Amniotic stem cell (primary cell): ENCODE measurements at places on chromosomes 12 and 14.

DNA sequence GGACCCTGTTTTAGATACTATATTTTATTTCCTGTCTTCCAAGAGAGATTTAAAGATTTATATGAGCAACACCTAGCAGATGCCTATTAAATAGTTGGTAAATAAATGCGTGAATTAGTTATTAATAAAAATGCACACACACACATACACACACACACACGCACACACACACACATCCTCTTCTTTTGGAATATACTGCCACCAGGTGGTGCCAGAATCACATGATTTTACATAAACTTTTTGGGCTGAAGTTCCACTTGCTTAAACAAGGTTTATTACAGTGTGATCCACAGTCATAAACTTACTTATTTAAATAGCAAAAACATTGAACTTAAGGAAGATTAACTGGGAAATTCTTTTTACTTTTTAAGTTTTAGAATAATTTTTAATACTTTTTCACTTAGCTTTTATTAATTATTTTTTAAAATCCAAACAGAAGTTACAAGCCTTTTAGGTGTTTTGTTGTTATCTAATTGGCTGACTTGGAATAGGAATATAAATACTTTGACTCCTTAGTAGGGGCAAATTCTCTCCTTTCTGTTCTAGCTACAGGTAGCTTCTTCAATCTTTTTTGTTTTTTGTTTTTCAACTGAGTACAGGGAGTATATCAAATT, 17.5 kb downstream of the RAD51B start:
- peak; percentile 37 for DNase-seq

DNA sequence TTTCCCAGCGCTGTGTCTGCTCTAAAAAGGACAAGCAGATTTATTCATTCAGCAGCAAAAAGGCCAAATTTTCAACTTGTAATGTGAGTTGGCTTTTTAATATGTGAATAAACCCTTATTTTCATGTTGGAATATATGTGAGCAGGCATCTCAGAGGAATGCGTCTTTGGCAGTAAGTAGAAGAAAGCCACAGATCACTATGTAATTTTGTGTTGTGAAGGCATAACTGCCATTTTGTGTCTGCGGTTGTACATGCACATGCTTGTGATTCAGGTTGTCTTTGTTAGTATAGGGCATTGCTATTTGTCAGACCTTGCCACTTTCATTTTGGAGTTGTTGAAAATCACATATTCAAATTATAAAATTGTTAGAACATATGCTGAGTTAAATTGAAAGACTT, 398.8 kb upstream of the RGS6 start:
- DNase-seq: no peak

DNA sequence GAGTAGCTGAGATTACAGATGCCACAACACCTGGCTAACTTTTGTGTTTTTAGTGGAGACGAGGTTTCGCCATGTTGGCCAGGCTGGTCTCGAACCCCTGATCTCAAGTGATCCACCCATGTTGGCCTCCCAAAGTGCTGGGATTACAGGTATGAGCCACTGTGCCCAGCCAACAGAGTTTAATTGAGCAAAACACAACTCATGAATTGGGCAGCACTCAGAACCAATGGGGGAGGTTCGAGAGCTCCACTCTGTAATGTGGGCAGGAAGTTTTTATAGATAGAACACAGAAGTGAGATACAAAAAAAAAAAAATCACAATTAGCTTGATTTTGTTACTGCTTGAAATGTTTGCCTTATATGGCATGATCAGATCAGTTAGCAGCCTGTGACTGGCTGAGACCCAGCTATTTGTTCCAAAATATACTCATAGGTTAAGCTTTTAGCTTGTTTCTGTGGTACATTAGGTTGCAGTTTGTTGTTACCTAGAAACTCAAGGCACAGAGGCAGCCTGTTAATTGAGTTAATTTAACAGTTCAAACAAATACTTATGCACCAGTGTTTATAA, 1.4 kb upstream of the P2RX2 start:
- no peak for DNase-seq

GRCh38 chr12:51897181-51897580, 9.3 kb downstream of the ANKRD33 start:
- no peak for DNase-seq

GRCh38 chr14:75224561-75224960, 48.1 kb upstream of the TMED10 start:
- no peak for DNase-seq

GRCh38 chr12:107584563-107584962, 101.0 kb upstream of the PWP1 start:
- no peak for DNase-seq

DNA sequence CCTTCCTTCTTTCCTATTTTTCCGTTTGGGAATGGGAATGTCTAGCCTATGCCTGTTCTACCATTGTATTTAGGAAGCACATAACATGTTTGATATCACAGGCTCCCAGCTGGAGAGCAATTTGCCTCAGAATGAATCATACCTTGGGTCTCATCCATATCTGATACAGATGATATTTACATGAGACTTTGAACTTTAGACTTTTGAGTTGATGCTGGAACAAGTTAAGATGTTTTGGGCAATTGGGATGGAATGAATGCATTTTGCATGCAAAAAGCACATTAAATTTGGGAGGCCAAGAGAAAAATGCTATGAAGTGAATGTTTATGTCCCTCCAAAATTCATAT, 61.9 kb upstream of the BEGAIN start:
- no peak for DNase-seq

DNA sequence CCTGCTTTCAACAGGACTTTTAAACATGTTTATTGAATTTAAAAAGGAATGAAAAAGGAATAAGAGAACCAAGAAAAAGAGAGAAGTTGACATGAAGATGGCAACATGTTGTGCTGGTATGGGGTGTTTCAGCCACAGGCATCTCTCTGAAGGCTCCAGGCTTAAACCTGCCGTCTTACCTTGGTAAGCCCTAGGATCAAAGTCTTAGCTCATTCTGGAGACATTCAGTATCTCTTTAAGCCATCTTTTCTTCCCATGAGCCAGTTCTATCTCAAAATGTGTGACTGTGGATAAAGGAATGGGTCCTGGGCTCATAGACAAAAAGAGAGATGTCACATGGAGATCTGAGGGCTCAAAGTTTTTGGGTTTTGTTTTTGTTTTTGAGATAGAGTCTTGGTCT, 1.6 kb upstream of the TFCP2 start:
- no peak for DNase-seq

DNA sequence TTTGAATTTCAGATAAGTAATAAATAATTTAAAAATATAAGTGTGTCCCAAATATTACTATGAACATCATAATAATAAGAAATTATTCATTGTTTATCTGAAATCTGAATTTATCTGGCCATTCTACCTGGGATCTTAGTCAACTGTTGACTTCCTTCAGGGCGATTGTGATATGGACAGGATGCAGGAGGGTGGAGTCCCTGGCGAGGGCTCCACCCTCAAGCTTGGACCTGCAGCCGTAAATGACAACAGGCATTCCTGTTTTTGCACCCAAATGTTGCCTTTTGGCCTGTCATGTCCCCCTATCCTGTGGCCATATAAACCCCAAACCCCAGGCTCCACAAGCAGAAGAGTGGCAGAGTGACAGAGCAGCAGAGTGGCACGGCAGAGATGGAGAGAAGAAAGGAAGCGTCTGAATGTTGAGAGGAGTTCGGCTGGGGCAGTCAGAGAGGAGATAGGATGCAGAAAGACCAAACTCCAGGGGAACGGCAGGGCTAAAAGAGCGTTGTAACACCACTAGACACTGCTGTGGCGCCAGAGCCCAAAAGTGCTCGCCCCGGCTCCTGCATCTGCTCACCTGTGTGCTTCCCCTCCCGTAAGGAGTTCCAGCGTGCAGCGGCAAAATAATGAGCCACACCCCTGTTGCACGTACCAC, 39.4 kb upstream of the FUT8 start:
- no peak for DNase-seq

GRCh38 chr12:52291267-52291935, at the start of gene KRT81:
Gene KRT81, minus strand, starts transcription at chr12:52291534. Its CDS starts 69 bp downstream, at chr12:52291465.
- DNase-seq: no peak

DNA sequence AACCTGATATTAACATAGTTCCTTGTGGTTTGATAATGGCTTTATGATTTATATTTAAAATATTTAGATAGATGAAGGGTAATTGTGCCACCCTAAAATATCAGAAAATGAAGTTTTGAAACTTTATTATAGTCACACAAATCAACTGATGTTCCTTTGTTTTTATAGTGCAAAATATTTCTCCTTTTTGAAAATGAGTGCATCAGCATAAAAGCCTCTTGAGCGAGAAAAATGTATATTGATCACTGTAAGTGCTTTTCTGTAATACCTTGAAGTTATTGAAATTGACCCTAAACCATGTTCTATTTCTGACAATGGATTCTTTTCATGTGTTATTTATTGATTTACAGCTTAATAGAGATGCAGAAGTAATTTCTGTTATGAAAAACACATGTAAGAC, 35.0 kb downstream of the LRFN5 start:
- no peak for DNase-seq

DNA sequence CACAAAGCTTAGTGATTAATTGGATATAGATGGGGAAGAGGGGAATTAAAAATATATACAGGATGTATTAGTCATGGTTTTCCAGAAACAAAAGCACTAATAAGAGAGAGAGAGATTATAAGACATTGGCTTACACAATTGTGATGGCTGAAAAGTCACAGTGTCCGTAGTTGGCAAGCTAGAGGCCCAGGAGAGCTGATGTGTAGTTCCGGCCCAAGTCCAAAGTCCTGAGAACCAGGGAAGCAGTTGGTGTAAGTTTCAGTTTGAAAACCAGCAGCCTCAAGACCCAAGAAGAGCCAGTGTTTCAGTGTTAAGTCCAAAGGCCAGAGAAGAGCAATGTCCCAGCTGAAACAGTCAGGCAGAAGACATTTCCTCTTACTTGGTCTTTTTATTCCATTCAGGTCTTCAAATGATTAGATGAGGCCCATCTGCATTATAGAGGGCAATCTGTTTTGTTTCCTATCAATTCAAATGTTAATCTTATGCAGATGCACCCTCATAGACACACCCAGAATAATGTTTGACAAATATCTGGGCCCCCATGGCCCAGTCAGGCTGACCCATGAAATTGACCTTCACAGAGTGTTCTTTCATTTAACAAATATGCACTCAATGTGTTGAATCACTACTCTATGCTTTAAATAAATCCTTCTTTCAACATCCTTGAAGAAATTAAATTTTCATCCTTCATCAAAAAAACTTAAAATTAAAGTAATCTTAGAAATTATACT, 67.2 kb upstream of the DIO2 start:
- no peak for DNase-seq

DNA sequence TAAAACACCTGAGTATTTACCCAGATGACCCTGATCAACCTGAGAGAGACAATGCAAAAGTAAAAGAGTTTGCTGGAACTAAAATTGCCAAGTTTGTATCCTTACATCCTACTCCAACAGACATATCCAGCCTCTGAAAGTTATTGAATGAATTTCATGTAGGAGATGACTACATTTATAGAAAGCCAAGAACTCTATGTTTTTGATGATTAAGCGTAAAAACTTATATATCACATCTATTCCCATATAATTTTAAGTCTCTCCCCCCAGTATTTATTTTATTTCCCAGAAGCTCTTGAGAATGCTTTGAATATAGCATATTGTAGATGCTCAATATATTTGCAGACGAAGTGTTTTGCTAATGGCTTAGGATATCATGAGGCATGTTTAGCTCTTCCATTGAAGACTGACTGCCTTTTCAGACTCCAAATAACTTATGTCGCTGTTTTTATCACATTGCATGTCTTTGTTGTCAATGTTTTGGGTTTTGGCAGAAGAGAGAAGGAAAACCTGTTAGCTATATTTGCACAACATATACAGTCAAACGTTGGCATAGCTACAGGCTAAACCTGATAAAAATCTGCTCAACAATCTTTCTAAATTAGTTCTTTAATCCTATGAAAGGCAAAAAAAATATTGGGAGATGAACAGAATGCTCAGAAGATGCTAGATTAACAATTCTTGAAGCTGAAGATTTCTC, 213.6 kb downstream of the DIO2 start:
- DNase-seq: no peak

GRCh38 chr12:572532-572899, 90.7 kb downstream of the NINJ2 start:
- no peak for DNase-seq

DNA sequence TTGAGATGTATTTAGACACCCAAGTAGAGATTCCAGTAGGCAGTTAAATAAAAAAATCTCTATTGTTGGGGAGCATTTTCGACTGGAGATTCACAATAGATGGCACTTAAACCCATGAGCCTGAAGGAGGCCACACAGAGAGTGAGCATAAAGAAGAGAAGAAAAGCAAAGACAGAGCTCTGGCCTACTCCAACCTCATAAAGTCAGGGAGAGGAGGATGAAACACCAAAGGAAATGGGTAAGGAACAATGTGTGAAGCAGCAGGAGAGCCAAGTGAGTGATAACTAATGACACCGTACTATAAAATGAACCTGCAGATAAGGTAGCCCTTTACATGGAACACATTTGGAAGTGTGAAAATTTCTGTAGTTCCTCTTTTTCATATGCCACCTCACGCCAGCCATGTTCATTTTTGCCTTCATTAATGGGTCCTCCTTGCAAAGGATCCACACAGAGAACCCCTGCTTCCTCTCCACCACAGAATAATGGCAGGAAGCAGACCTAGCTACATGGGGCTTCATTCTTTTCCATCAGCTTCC, 150.0 kb upstream of the SYT10 start:
- no peak for DNase-seq

DNA sequence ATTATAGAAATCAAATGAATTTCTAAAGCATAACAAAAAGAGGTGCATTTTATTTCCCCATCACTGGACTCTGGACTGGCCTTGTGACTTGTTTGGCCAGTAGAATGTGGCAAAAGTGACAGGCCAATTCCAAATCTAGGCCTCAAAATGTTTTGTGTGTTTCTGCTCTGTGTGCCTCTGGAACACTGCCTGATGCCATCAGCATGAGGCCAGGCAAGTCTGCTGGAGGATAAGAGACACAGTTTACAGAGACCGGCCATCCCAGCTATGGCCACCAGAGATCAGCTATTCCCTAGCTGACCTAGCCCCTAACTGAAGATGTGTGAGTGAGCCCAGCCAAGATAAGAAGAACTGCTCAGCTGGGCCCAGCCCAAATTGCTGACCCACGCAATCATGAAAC, 32.9 kb downstream of the ASCL1 start:
- no peak for DNase-seq

DNA sequence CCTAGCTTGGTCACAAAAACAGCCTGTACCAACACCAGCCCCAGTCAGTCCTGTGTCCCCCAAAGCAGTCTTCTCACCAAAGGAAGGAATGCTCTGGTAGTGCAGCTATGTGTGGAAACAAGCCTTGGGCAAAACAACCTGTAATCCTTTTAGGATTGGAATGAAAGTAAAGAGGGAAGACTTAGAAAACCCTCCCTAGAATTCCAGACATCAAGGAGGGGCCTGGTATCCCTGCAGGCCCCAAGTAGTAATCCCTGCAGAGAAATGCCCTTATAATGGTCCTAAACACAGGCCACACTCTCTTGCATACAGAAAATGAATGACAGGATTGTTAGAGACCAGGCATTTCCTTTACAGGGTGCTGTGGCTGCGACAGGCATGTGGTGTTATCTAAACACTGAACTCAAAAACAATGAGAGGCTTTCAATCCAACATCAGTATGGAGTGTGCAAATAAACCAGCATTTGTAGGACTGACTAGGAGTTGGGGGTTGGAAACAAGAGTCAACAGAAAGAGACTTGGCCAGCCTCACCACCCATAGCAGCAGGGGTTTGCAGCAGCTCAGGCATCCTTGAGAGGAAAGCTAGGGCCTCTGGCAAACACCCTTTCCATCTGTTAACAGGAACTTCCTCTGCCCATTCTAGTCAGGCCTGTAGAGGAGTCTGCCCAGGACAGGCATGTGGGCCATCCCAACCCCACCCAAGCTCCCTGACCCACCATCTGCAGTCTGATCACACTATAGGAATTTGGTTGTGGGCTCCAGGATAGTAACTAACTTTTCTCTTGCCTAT, 59.1 kb downstream of the DCAF5 start:
- no peak for DNase-seq
